ENCODE measurements at places on chromosomes 5 and 9. TPM values are rescaled to one million over a fixed set of nuclear protein-coding genes. Genes with fewer than 3 reads are reported as not detected.

DNA sequence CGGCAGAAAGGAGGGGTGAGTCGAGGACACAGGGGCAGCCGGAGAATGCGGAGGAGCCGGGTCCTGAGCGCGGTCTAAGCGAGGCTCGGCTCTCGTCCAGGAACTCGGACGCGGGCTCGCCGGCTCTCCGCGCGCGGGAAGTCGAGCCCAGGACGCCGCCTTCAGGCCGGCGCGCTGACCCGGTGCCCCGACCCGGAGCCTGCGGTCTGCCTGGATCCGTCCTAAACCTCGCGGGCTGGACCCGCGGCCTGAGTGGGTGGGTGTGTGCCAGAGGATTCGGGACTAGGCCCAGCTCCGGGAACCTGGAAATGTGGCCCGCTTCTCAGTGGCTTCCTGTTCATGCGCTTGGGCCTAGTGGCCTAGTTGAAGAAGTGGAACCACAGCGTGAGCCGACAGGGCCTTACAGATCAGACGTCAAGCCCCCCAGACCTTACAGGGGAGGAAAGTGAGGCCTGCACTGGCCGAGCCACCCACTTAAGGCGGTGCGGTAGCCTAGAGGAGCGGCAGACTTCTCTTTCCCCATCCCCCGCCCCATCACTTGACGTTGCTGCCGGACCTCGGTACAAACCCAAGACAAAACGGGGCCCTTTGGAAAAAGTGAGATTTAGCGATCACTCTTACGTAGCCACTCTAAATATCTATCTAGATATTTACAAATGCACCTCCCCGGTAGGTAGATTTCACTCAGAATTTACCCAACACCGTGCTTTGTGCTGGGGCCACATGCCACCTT lies 1.2 kb downstream of the CDKN2B-AS1 start:
- no peaks in the 10 kb centered on the region for H3K36me3 ChIP-seq
- peak overlapping the region; percentile 82 for H3K4me3 ChIP-seq
- no peak for DNase-seq
- H3K27ac ChIP-seq = no peak overlapping the region
- H3K27me3 ChIP-seq = peaks cover 17% of the 10 kb centered on the region
- H3K4me1 ChIP-seq = peaks cover 9% of the 10 kb centered on the region

- no peak overlapping the region for H3K27ac ChIP-seq
- no peak overlapping the region for H3K4me3 ChIP-seq
- no peaks in the 10 kb centered on the region for H3K4me1 ChIP-seq
- peaks cover 2% of the 10 kb centered on the region for H3K27me3 ChIP-seq
- no peaks in the 10 kb centered on the region for H3K36me3 ChIP-seq
These were observed 131.6 kb downstream of the CACNA1B start for GRCh38 chr9:138009016-138009802.

- no peak for DNase-seq
- no peak overlapping the region for H3K4me3 ChIP-seq
- no peak overlapping the region for H3K27ac ChIP-seq
- H3K36me3 ChIP-seq = no peaks in the 10 kb centered on the region
- H3K4me1 ChIP-seq = peaks cover 9% of the 10 kb centered on the region
These were observed 73.6 kb upstream of the HSPA9 start for GRCh38 chr5:138648841-138649240.

DNA sequence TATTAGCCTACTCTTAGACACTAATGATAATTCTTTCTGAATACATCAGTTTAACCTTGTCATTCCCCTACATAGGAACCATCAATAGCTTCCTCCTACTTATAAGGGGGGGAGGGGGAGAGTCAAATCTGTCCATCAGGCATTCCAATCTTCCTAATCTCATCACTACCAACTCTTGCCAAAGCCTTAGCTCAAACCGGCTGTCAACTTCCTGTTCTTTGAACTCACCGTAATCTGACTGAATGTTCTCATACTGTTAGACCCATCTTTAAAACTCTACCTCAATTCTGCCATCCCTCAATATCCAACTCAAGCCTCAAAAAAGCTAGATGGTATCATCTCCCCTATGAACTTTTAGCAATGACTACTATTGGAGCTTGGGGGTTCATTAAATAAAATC lies 41.9 kb upstream of the RNF38 start:
- H3K27me3 ChIP-seq = no peaks in the 10 kb centered on the region
- no peak overlapping the region for H3K4me3 ChIP-seq
- no peaks in the 10 kb centered on the region for H3K4me1 ChIP-seq
- H3K27ac ChIP-seq = no peak overlapping the region

The GDNF gene
- 0.46 TPM for total RNA-seq

The PCDHA11 gene
- 0.07 TPM for total RNA-seq

DNA sequence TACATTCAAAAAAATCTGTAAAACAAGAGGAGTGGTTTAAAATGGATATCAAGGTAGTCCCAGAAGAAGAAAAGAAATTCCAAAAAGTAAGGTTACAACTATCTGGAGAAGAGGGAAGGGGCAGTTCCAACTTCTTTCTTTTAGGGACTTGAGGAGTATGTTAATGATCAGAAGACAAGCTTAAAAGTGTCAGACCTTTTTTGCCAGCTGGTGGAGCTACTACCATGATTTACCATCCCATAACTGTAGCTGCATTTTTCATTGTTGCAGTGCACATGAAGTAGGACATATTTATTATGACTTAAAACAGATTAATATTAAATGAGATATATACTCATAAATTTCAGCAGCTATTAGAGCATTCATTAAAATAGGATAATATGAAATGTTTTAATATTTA lies 158.5 kb upstream of the RGS7BP start:
- H3K27me3 ChIP-seq = no peaks in the 10 kb centered on the region
- H3K27ac ChIP-seq = no peak overlapping the region
- H3K36me3 ChIP-seq = no peaks in the 10 kb centered on the region
- no peak for DNase-seq

The PRDM9 gene
- not detected for total RNA-seq

The MSMP gene
- 0.24 TPM for total RNA-seq

The GABRA6 gene
- total RNA-seq = not detected

GRCh38 chr9:27368316-27368985 lies 71.5 kb upstream of the EQTN start:
- DNase-seq = no peak
- H3K4me3 ChIP-seq = no peak overlapping the region
- no peak overlapping the region for H3K27ac ChIP-seq
- H3K36me3 ChIP-seq = no peaks in the 10 kb centered on the region

DNA sequence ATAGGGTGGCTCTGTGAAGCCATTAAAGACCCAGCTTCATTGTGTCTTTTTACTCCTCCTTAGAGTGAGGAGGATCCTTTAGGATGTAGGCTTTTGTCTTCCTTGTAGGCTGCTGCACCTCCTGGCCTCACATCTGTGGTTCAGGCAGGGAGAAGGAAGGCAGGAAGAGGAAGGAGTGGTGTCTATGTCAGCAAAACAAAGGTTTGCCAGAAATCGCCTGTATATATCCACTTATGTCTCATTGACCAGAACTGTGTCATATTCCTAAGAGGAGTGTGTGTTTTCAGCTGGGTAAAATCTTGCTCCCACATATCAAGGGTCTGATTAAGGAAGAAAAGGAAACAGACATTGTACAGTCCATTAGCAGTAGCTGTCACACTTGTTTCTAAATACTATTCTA lies 213.8 kb downstream of the ARHGAP26 start:
- H3K27ac ChIP-seq = no peak overlapping the region
- no peaks in the 10 kb centered on the region for H3K36me3 ChIP-seq
- no peak overlapping the region for H3K4me3 ChIP-seq
- no peaks in the 10 kb centered on the region for H3K27me3 ChIP-seq
- peaks cover 39% of the 10 kb centered on the region for H3K4me1 ChIP-seq

DNA sequence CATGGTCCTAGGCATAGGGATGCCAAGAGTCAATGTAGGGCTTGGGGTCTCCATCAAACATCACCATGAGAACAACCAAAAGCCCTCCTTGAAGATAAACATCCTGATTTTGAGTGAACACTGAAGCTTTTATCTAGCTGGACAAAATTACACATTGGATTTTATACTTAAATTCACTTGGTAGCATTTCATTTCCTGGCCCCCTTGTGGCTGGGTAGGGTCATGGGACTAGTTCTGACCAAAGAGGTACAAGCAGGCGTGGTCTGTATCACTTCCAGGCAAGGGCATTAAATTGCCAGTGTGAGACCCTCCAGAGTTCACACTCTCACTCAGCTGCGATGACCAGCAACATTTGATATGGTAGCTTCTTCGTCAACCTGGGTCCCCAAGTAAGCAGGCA lies 320.3 kb downstream of the ACTL7B start:
- H3K36me3 ChIP-seq = no peaks in the 10 kb centered on the region
- H3K4me3 ChIP-seq = no peak overlapping the region
- H3K27me3 ChIP-seq = no peaks in the 10 kb centered on the region
- DNase-seq = peak; percentile 9
- no peaks in the 10 kb centered on the region for H3K4me1 ChIP-seq
- no peak overlapping the region for H3K27ac ChIP-seq

- H3K4me1 ChIP-seq = peaks cover 23% of the 10 kb centered on the region
- no peak for DNase-seq
- H3K4me3 ChIP-seq = no peak overlapping the region
- H3K27me3 ChIP-seq = no peaks in the 10 kb centered on the region
These were observed 126.0 kb downstream of the SUSD1 start for GRCh38 chr9:112048924-112049691.

DNA sequence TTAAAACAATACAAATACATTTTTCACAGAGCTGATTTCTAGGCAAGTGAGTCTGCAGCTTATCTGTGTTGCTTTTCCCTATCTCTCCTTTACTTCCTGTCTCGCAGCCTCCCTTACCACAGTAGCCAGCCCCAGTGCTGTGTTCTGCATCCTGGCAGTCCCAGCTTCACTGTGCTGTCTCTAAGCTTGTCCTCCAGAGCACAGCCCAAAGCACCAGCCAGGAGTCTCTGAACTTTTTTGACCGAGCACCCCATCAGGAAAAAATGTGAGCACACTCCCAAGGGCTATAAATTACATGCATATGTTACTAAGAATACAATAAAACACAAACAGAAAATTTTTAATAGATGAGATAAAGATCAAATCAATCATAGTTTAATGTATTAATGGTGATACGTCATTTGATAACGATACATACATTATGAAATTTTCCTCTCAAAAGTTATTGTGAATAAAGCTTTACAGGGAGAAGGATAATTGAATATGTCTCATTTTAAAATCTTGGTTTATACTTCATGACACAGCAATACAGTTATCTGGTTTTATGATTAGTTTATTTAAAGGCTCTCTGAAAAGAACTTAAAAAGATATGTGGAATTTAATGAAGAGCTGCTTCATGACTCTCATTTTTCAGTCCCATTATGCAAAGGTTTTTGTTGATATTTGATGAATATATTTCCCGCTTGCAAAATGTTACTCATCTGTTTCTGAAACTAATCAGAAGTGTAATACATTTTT lies 7.3 kb upstream of the RHOBTB3 start:
- DNase-seq = no peak
- H3K4me1 ChIP-seq = peaks cover 17% of the 10 kb centered on the region
- peaks cover 7% of the 10 kb centered on the region for H3K27me3 ChIP-seq
- no peaks in the 10 kb centered on the region for H3K36me3 ChIP-seq
- H3K27ac ChIP-seq = no peak overlapping the region
- H3K4me3 ChIP-seq = no peak overlapping the region

DNA sequence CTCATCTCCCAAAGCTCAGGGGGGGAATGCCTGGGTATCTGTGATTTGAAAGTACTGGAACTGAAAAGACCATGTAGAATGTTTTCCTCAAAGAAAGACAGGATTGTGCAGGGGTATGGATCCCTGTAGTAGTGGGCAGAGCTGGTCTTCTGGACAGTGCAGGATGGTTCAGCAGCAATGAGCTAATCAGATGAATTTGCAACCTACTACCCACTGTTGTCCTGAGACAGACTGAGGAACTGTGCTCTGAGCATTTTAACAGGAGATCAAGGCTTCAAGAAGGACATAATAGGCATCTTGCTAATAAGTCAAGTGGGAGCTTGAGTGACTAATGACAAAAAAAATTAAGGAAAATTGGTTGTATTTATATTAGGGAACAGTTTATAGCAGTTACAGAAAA lies 61.7 kb downstream of the FYB1 start:
- no peaks in the 10 kb centered on the region for H3K27me3 ChIP-seq
- no peak overlapping the region for H3K27ac ChIP-seq
- no peak overlapping the region for H3K4me3 ChIP-seq
- DNase-seq = no peak

The HNRNPH1 gene
- total RNA-seq = 807 TPM

The SPATA31C1 gene
- not detected for total RNA-seq

The ARHGEF37 gene
- total RNA-seq = 0.27 TPM

DNA sequence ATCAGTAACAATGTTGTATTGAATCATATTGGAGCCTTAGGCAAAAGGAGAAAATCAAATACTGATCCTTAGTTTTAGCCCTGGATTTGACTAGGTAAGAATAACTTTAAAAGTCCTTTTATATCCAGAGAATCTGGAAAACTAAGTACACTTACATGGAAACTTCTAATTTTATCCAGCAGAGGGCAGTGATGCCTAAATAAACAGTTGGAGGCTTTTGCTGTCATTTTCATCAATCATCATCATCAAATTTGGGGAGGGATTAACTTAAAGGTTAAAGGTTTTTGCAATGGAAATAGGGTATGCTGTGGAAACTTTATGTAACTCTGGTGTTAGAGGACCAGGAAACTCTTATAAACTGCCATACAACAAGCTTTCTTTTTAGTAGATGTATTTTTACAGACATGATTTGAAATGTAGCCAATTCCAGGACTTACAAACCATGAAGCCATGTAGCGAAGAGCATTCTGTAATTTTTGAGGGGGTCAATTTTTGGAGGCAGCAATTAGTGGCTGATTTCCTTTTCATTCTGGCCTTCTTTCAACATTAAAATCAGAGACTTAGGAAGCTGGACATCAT lies 112.7 kb downstream of the OSTF1 start:
- no peaks in the 10 kb centered on the region for H3K4me1 ChIP-seq
- no peaks in the 10 kb centered on the region for H3K36me3 ChIP-seq
- no peak overlapping the region for H3K4me3 ChIP-seq
- peak; percentile 47 for DNase-seq

The MSANTD3 gene
- total RNA-seq = 19.8 TPM

The CD274 gene
- 0.49 TPM for total RNA-seq

The PRELID2 gene
- total RNA-seq = 20.3 TPM

- H3K4me1 ChIP-seq = no peaks in the 10 kb centered on the region
- no peaks in the 10 kb centered on the region for H3K36me3 ChIP-seq
- H3K27ac ChIP-seq = no peak overlapping the region
- no peak for DNase-seq
- no peaks in the 10 kb centered on the region for H3K27me3 ChIP-seq
- no peak overlapping the region for H3K4me3 ChIP-seq
These were observed 207.8 kb upstream of the TARS1 start for GRCh38 chr5:33232731-33233505.

The SLC38A9 gene
- total RNA-seq = 36.0 TPM

The NFIB gene
- total RNA-seq = 2.4 TPM

DNA sequence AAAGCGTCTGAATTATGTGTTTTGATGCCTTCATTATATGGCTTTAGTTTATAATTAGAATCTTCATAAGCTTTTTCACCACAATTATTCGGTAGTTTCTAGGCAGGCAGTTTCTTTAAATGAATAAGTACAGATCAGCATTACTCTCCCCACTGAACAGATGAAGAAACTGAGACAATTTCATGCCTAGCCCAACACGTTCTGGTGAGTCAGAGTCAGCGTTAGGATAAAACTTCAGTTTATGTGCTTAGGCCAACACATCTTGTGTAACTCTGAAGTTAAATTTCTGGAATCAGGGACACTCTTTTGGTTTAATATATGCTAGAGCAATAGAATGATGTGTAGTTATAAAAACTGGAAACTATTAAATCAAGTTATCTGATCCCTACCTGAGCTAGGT lies 186.7 kb upstream of the ELL2 start:
- no peaks in the 10 kb centered on the region for H3K36me3 ChIP-seq
- no peak overlapping the region for H3K4me3 ChIP-seq
- peaks cover 11% of the 10 kb centered on the region for H3K4me1 ChIP-seq
- DNase-seq = no peak
- H3K27me3 ChIP-seq = no peaks in the 10 kb centered on the region
- H3K27ac ChIP-seq = no peak overlapping the region
